ENCODE measurements at places on chromosomes 3 and 15.

GRCh38 chr3:181212271-181212670 lies 222.7 kb upstream of the DNAJC19 start:
- DNase-seq, result no peak

DNA sequence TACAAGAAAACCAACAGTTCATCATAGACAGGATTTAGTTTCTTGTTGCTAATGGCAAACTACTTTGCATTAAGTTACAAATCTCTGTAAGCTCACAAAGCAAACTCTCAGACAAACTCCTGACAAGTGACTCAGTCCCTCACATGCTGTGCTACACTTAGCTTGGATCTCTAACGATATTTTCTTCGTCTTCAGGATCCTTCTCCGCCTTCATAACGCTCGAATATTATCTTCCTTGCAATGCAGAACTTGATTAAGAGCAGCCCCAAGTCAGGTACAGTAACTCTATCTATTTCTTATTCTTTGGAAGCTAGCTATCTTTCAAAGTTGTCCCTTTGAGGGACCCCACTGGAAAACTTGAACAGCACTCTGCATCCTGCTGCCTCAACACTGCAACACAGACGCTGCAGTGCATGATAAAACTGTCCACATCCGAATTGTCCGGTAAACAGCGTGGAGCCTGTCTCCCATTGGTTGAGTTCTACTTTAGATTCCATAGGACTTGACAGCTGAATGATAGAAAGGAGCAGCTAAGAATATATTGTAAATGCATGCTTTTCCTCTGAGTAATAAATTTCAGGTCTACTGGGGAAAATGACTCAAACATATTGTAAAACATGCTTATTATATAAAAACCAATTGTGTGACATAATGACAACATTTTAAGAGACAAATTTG lies 61.3 kb downstream of the UACA start:
- DNase-seq, result no peak

- no peak for DNase-seq
Measured at GRCh38 chr15:62899090-62899493, 143.5 kb upstream of the TPM1 start.

DNA sequence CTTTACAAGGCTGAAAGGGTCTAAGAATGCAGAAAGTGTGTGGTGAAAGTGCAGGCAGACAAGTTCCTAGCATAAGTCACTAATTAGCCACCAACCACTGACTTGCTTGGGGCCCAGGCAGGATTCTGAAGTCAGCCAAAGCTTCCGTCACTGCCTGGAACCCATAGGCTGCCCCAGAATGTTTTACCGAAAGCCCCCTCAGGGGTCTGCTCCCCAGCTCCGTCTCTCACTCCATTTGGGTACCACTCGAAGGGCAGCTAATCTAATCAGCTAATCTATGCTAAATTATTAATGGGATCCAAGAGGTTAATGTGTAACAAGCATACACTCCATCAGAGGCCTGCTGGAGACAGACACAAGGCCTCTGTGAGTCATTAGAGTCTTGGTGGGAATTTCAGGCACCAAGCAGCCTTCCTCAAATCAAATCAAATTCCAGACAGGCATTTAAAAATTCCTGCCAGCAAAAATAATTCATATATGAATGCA lies 13.2 kb downstream of the ADAMTS9 start:
- no peak for DNase-seq

- no peak for DNase-seq
Measured at GRCh38 chr15:76235186-76235826, 76.0 kb downstream of the ETFA start.

Measured in activated CD4-positive, CD25-positive, alpha-beta regulatory T cell (primary cell).